Occipital lobe (tissue), 3 donors: ENCODE measurements at places on chromosomes 5 and 9.

- DNase-seq = no peak
Measured at GRCh38 chr5:169527066-169527465, 56.5 kb upstream of the SPDL1 start.

DNA sequence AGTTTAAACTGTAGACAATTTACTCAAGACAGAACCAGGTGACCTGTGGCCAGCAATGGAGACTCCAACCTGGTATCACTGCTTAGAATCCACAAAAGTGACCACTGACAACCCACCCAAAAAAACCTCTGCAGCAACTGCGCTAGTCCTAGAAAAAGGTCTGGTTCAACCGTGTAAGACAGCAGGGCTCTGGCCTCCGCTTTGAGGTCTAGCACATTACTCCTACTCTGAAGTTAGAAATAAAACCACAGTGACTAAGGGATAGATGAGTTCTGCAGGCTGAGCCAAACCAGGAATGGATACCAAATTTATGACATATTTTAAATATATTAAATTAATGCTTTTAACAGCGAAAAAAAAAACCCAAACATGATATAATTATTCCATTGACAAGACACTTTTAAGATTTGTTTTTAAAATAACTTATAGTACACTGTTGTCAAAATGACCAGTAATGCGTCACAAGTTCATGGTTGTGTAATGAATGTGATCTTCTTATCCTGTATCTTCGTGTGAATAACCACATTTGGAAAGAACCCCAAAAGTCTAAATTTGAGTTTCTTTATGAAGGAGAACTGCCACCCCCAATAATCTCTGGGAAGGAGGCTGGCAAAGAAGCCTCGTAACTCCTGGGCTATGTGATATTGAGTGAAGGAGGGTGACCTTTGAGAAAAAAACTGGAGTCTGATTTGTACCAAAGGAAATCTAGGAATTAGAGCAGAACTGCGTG lies 101.9 kb upstream of the SLC44A1 start:
- no peak for DNase-seq

DNA sequence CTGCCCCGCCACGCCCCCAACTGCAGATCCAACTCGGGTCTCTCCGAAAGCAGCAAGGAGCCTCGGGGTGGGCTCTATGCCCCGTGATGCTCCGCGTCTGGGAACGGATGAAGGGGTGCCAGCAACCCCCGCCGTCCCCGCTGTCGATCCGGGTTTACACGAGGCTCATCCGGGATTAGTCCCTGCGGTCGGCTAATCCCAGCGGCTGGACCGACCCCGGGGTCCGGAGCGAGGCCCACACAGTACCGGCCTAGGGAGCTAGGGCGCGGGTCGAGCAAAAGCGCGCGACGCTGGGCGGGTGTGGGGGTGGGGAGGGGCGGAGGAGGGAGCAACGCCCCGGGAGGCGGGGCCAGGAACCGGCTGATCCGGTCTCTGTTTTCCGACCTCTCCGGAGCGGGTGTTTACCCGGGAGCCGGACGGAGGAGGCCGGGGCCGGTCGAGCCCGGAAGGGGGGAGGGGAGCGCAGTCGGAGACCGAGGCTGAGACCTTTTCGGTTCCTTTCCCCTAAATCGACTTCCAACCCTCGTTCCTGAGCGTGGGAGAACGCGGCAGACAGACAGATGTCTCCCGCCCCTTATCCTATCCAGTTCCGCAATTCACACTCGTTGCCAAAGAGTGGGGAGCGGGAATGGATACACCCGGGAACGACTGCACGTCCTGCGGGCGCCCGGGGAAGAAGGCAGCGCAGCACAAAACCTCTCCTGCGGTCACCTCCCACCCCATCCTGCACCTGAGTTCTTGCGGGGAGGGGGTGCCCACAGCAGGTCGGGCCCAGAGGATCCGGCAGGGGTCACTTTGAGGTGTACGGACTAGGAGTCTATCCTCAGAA lies 28.6 kb downstream of the PCDH1 start:
- DNase-seq = peak; percentile 73

DNA sequence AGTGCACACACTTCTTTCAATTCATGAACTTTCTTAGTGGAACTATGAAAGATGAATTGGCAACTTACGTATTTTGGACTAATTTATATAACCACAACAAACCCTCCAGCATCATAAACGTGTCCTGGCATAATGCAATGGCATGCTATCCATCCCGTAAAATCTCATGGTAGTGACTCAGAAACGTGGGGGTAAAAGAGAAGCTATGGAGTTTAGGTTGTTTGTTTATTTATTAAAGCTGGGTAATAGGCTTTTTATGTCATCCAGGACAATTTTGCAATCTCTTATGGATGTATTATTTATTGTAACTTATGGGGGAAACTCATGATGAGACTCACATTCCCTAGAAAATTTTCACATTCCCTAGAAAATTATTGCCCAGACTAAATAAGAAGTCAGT lies 106.3 kb downstream of the GDA start:
- DNase-seq = no peak

GRCh38 chr5:131289738-131290137 lies 25.9 kb downstream of the CDC42SE2 start:
- no peak for DNase-seq

- no peak for DNase-seq
Measured at GRCh38 chr5:39399135-39400036, 25.4 kb downstream of the DAB2 start.
